Fibroblast of skin of scalp (primary cell): ENCODE measurements at places on chromosomes 6 and 20.

- no peak for DNase-seq
Measured at GRCh38 chr20:47487175-47487917, 14.3 kb upstream of the NCOA3 start.

DNA sequence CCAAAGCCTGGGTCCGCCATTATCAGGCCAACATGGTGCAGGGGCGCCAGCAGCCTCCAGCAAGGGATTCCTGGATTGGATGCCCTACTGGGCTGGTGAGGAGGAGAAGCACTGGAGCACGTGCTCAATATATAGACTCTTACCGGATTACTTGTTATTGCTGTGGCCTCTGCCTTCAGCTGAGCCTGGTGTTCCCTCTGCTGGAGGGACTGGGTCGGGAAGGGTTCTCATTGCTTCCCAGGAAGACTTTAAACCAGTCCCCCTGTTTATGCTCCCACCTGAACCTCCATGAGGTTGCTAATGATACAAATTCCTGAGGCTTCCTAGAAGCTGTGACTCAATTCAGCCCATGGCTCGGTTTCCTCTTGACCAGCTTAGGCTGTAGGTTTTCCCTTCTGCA, 186.7 kb upstream of the ARID1B start:
- no peak for DNase-seq

GRCh38 chr20:38178581-38178980, 13.5 kb upstream of the TGM2 start:
- no peak for DNase-seq

DNA sequence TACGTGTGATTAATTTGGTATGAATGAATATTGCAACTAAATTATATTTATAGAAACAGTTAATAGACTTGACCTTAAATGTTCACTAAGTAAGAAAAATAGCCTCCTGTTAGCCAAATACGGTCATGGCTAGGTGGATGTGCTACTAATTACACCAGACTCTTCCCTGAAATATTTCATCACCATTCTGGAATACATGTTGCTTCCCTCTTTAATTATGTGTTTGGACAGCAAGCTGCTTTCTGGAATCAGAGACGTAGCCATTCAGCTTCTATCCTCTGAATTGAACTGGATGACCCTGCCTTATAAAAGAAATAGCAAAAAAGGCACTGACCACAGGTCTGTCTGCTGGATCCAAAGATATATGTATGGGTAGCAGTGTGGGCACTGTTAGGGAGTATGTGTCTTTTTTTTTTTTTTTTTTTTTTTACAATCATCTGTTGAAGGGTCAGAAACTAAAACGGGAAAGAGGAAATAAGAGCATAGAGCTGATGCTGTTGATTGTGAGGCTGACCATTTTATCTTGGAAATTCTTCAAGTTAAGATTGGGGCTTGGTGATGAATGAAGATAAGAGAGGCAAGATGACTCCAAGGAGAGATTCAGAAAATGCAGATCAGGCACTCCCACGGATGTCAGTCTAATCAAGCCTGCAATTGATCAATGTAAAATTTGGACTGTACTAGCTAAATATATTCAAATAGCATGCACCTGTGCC, 283.2 kb upstream of the HSF2 start:
- DNase-seq = no peak

DNA sequence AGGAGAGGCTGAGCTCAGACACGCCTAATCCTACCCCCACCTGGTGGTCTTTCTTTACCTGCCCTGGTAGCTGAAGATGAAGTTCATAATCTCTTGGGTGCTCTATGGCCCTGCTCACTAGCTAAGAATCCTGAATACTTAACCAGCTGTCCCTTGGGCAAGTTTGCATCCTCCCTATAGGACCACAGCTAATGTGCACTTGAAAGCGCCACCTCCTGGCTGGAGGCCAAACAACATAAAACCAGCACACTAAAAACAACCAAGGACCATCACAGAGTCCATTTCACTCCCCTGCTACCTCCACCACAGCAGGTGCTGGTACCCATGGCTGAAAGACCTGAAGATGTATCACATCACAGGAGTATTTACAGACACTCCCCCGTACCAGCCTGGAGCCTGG, 155.5 kb upstream of the SLC24A3 start:
- no peak for DNase-seq

- no peak for DNase-seq
Measured at GRCh38 chr6:167933847-167934246, 63.6 kb upstream of the KIF25 start.

- no peak for DNase-seq
Measured at GRCh38 chr20:43490038-43490437, 17.5 kb upstream of the L3MBTL1 start.

GRCh38 chr20:17896771-17897369, 71.7 kb downstream of the SNX5 start:
- DNase-seq = no peak
